ENCODE measurements at places on chromosomes 3 and 15.

DNA sequence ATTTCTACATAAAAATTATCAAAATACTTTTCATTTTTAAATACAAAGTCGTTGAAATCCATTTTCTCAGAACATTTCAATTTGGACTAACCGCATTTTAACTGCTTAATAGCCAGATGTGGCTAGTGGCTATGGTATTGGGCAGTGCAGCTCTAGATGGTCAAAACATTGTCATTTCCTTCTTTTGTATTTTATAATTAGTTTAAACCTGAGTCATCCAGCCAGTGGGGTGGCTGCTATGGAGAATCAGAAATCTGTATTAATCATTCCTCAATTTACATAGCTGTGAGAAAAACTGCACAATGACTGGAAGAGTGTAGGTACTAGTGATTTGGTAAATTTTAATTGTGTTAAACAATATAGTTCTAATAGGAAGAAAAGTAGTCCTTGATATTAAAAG, 245.3 kb downstream of the PDZRN3 start:
- DNase-seq = no peak

DNA sequence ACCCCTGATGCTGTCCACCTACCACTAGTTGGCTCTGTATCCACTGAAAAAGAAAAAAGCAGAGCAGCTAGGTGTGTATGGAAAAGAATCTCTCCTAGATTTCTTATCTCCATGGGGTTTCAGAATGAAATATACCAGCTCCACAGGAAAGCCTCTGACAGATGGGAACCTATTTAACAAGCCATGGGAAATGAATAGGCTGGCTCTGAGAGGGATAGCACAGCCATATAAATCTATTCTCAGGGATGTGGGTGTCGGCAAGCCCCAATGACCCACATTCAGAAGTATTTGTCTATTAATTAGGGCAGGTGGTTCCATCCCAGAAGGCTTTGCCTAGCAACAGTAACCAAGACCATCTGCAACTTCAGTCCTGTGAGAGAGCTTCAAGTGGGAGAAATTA, 694.1 kb downstream of the AGBL1 start:
- no peak for DNase-seq

GRCh38 chr3:191809326-191809949, 348.5 kb downstream of the PYDC2 start:
- no peak for DNase-seq

DNA sequence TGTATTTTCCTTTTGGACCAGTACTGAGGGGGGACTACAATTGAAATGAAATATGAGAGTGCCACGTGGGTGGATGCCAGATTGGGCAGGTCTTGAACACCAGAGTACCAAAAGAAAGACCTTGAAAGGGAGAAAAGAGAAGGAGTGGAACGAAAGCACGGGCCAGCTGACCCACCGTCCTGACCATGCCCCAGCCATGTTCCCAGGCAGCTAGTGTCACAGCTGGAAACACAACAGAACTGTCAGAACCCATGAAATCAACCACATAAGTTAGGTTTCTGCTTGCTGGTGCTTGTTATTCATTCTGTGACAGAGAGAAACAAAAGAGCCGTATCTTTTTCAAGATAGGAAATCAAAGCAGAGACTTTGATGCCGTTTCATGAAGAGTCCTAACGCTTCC, 268.8 kb downstream of the MEX3B start:
- no peak for DNase-seq

DNA sequence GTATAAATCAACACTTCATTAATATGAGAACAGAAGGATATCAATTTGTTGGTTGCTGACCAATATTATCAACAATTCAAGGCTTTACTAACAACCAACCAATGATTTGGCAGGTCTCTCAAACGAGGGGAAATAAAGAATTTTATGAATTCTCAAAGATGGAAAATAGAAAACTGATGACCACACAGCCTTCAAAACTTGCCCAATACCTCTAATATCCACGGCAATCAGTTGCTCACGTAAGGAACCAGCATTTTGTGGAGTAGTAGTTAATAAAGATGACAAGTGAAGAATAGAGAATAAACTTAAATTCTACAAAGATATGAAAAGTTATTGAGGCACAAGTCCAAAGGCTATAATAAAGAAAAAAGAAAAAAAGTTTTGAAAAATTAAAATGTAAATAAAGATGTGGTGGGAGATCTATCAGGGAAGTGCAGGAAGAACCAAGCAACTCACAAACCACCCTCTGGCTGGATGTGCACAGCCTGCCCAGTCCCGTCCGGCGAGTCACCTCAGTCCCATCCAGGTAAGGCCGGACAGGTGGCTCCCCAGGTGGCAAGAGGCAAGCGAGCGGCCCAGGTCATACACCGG, 808 bp downstream of the GK5 start:
- DNase-seq = no peak

DNA sequence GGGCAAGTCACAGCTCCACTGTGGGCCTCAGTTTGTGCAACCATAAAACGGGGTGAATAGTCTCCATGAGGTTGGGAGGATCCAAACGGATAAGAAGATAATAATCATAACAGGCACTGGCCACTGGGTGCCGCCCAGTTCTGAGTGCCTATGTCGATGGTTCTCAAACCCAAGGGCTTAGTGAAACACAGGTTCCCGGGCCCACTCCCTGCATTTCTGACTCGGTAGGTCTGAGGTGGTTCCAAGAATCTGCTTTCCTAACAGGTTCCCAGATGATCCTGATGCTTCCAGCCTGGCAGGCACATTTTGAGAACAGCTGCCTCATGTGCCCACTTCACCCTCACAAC, 21.2 kb downstream of the ALS2CL start:
- DNase-seq = no peak

GRCh38 chr3:184600685-184601377, 39.2 kb downstream of the EPHB3 start:
- DNase-seq = no peak

DNA sequence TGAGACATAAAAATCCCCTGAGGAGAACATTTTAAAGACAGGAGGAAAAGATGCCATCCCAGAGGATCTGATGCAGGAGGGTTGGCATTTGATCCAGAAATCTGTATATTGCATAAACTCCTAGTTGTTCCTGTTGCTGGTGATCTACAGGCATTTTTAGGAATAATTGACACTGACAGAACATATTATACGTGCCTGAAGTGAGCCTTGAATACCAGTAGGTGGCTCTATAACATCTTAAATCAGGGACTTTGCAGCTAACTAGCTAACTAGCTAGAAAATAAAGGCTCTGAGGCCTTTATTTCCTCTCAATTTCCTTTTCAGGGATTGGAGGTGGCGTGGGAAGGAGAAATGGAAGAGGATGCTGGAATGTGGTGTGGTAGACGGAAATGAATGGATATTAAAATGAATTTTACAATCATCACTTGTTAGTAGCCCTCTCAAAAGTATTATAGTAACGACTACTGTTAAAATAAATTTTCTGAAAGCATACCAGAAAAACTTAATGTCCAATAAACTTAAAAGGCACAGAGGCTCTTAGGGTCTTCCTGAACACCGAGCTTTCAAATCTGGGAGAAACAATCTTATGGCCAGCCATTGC, 73.8 kb upstream of the ZBED2 start:
- no peak for DNase-seq

GRCh38 chr3:17130956-17131355, 246.2 kb downstream of the PLCL2 start:
- no peak for DNase-seq

GRCh38 chr3:53259427-53260259, 3.8 kb upstream of the TKT start:
- no peak for DNase-seq

- no peak for DNase-seq
Measured at GRCh38 chr3:79016587-79017376, 751.0 kb downstream of the ROBO1 start.

GRCh38 chr3:186511245-186511644, 32.9 kb downstream of the CRYGS start:
- DNase-seq = no peak

DNA sequence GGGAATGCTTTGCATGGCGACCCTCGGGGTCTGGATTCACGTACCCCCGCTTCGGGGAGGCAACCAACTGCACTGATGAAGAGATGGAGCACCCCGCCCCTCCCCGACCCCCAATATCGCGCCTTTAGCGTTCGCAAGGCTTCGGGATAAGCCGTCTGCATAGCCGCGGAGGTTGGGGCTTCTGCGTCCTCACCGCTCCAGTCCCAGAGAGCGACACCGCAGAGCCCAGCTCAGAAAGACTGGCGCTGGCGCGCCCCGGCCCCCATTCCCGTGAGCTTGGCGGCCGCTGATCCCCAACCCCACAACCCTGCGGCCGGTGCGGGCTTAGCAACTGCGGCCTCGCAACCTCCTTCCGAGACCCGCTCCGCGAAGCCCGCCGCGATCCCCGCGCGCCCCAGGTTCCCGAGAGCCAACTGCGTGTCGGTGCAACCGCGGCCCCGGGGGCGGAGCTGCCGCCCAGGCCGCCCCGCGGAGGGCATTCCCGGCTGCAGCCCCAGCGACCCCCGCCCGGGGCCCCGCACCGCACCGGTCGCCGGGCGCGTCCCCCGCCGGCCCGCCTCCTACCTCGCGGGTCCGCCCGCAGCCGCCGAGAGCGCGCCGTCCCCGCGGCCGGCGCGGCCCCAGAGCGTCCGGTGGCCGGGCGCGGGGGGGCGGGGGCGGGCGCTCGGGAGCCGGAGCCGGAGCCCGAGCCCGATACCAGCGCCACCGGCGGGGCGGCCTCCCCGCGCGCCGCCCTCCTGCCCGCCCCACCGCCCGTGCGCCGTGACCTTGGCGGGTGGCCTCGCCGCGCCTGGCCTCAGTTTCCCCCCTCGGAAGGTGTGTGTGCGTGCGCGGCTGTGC, 79.5 kb downstream of the IQSEC1 start:
- no peak for DNase-seq

DNA sequence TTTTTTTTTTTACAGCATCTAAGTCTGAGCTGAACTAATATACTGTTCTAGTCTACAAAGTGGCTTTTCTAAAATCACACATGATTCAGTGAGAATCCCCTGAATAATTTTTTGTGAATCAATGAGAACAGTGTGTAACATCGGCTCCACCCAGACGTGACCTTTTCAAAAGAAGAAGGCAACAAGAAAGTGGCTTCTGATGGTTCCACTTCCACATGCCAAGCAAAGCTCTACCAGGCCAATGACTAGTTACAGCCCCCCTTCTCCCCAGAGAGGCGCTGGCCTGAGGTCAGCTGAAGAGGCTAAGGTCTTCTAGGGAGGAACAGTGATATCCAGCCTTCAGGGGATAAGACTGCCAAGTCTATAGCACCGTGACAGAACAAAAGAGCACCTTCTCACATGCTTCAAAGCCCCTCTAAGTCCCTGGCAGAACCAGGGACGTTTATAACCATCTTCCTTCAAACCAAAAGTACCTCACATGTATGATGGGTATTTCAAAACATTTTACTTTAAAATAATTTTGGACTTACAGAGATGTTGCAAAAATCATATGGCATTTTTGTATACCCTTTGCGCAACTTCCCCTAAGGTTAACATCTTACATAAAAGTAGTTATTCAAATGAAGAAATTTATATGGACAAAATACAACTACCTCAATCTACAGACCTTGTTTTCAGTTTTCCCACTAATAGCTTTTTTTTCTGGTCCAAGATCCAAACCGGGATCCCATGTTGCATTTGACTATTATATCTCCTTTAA, 177.9 kb downstream of the OSBPL10 start:
- no peak for DNase-seq

DNA sequence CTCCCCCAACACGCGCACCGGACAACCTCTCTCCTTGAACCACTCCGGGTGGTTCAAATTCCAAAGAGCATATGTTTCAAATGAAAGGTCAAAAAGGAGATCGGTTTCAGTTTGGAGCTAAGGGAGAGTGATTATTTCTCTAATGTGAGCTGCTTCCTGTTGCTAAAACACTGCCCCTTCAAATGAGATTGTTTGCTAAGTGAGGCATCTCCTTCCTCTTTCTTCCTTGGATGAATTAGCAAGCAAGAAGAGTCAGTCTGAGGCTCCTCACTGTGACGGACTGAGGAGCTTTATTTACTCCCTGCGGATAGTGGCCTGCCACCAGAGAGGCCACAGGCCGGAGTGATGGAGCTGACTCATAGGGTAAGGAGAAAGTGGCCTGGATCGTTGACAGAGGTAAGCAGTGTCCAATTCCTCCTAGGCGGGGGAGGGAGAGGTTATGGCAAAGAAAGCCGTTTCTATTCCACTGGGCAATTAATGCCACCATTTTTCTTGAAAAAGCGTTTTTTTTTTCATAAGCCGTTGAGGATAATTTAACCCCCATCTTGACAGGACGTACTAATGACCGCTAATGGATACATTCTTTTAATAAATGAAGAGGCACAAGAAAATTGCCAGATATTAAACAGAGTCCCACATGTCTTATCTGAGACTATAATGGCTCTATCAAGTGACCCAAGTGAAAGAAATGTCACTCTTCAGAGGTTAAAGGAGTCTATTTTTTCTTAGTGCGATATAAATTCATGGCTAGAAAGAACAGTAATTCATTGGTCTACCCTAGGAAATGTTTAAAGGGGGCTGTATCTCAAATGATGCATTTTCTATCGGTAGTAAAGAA, 167.0 kb upstream of the ANKRD28 start:
- DNase-seq = peak; percentile 27

GRCh38 chr3:176919836-176920765, 277.2 kb downstream of the TBL1XR1 start:
- peak; percentile 46 for DNase-seq

- DNase-seq = no peak
Measured at GRCh38 chr15:41125063-41125669, 9.1 kb upstream of the INO80 start.

DNA sequence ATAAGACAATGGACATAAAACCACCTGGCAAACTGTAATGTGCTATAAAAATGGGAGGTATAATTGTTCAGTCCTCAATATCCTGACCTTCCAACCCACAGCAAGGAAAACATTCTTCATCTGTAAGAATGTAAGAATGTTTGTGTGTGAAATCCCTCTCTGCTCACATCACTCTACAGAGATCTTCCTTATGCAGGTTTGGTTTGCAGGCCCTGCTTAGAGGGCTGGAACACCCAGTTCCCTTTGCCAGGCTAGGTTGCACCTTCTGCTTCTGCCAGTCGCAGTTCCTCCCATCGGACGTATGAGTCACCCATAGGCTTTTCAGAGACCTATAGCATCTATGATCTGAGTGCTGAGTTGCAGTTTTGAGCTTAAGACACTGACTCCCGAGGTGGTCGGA, 24.1 kb upstream of the MINAR1 start:
- DNase-seq = no peak

- no peak for DNase-seq
Measured at GRCh38 chr15:80159301-80159700, 6.5 kb downstream of the FAH start.

- no peak for DNase-seq
Measured at GRCh38 chr3:49759226-49759625, 27.1 kb downstream of the IP6K1 start.

- no peak for DNase-seq
Measured at GRCh38 chr15:99582508-99582960, 16.8 kb downstream of the MEF2A start.

DNA sequence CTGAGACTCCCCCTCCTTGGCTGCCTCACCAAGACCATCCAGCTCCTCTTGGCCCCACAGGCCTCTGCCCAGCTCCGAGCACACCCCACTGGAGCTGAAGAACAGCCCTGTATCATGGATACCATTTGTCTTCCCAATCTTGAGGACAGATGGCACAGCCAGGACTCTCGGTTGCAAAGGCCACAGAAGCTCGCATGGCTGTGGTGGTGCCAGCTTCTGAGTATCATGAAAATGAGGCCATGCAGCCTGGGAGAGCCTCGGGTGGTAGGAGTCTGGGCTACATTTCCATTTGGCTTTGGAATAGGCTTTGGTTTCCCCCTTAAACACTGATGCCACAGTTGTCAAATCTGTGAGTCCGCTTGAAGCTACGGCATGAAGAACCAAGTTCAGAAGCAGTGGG, 106.6 kb downstream of the SEMA5B start:
- no peak for DNase-seq
